HT1080 (cell line): ENCODE measurements at places on chromosomes 1 and 21.

DNA sequence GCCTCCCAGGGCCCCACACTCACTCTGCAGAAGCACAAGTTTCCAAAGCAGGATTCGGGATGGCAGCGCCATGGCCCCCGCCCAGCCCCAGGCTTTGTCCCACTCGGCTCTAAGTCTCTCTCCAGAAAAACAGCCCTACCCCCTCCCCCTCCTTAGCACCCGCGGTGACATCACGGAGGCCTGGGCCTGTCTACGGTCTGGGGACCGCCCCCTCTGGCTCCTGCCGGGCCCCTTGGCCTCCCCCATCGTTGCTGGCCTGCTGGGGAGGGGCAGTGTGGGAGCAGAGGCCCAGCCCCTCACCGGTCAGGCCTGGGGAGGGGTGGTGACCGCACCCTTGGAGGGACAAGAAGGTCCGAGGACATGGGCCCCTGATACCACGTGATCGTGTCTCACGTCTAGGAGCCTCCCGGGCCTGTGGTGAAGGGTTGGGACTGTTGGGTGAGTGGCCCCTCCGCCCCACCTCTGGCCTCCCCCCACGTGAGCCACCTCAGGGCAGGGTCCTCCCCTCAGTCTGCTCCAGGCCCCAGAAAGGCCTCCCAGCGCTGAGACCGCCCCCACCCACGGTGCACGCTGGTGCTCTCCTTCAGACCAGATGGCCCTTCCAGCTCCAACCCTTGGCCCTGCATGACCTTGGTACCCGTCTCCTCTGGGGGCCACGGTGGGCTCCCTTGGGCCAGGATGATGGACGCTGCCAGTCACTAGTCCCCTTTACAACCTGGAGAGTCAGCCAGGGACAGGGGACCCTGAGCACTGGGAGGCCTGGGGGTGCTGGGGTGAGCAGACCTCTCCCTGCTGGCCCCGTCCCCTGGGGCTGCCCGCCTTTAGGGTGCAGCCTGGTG lies at the start of gene MXRA8:
Gene MXRA8, minus strand, starts transcription at position 123 of the 839 bp plus-strand sequence. Its CDS starts 51 bp downstream, at position 72.
- DNase-seq: no peak

DNA sequence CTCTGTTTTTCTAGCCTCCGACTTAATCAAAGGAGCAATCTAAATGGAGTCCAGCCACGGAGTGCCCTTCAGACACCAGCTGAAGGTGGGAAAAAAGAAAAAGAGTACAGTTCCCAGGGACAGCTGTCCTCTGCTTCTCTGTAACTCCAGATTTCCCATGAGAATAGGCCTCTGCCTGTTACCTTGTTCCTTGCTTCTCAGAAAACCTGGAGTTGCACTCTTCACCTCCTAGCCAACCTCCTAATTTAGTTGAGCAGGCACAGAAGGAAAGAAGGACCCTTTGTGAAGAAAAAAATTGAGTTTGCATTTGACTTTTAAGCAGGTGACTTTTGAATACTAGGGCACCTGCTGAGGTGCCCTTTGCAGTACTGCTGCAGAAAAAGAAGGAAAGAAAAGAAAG lies 8.3 kb downstream of the BARHL2 start:
- DNase-seq: no peak

DNA sequence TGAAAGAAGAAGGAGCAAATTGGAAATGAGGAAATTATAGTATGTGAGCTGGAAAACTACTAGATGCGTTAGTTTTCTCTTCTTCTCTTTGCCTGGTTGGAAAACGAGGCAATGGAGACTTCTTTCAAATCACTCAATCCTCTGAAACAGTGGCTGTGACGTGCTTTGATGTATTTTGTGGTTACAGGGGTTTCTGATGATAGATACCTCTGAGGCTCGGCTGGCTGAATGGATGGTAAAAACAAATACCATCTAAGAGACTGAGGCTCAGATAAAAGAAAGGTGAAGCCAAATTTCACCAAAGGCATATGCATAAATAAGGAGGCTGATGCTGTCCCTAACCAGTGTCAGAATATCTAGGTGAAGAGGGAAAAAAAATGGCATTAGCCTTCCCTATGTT lies 15.1 kb downstream of the MAB21L3 start:
- DNase-seq: no peak

- no peak for DNase-seq
These were observed 407.9 kb upstream of the LYPLAL1 start for GRCh38 chr1:218765753-218766152.

DNA sequence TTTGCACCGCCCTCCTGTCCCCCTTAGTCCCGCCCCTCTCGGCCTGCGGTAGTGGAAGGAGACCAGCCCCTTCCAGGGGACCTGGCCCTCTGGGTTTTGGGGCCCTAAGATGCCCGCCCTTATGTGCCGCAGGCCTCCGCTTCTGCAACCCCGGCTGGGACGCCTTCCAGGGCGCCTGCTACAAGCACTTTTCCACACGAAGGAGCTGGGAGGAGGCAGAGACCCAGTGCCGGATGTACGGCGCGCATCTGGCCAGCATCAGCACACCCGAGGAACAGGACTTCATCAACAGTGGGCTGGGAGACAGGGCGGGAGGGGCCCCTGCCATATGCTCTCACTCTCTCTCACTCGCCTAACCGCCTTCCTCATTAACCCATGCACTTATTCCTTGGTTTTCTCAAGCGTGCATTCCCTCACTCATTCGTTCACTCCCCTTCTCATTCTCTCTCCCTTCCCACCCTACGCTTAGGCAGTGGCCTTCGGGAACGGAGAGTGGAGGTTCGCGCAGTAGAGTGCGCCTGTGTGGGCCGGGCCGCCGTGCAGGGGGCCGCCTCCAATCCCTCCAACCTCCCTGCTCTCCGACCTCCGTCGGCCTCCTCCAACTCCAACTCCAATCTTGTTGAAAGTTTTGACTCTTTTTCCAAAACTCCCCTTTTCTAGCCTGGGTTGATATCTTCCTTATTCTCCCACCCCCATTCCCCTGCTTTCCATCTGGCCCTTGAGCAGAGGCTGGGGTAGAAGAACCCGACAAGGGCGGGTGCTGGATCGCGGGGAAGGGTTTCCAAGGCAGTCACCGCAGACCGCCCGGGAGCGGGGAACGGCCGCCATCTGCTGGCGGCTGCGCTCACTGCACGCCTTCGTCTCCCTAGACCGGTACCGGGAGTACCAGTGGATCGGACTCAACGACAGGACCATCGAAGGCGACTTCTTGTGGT lies 15.2 kb downstream of the BCAN start:
- peak; percentile 44 for DNase-seq

- DNase-seq: no peak
These were observed 37.7 kb downstream of the SH3BGR start for GRCh38 chr21:39489380-39489924.

- DNase-seq: peak; percentile 67
These were observed 122.3 kb downstream of the ESRRG start for GRCh38 chr1:216600730-216601609.

- no peak for DNase-seq
These were observed 235.0 kb upstream of the NFIA start for GRCh38 chr1:60847391-60847790.

GRCh38 chr1:54186056-54186455 lies 13.8 kb downstream of the CYB5RL start:
- no peak for DNase-seq

DNA sequence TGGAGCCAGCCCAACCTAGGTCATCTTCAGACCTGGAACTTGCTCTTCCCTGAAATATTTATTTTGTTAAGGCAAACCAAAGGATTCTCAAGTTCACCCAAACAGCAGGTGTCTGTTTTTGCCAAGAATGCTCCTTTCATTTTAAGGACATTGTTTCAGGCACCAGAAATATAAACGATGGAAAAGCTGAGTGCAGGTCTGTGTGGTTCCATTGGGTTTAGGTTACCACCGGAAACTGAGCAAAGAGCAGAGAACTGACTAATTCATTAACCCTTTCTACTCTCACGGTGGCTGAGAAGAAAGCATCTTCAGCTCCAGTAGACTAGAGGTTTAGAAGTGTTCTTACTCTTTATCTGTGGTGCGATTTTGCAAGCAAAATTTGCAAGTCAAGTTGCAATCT lies 38.0 kb upstream of the ZC3H11B start:
- DNase-seq: peak; percentile 68
